ENCODE measurements at places on chromosomes 7 and 10.

DNA sequence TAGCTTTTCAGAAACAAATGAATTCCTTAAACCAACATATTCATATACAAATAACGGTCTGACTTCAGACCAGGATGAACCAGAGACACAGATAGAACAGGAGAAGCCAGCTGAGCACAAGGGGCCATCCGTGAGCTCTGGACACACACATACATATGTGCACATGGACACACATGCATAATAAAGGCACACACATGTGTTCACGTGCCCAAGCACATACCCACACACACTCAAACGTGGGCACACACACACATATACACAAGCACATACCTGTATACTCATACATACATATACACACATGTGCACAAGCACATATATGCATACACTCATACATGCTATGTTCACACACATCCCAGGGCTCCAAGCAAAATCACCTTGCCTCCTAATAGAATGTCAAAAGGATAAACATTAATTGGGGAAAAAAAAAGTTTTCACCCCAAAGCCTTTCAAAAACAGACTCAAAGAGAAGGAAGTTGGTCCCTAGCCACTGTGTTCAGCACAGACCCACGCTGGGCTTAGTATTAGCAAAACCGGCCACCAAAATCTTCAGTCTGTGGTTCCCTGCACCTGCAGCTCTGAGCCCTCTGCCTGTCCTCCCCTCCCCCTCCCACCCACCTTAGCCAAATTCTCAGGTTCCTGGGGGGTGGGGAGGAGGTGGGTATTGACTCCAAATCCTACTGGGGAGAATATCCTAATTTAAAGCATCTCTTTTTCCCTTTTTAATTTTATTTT, 100.4 kb upstream of the MACROH2A2 start:
- DNase-seq, result no peak

DNA sequence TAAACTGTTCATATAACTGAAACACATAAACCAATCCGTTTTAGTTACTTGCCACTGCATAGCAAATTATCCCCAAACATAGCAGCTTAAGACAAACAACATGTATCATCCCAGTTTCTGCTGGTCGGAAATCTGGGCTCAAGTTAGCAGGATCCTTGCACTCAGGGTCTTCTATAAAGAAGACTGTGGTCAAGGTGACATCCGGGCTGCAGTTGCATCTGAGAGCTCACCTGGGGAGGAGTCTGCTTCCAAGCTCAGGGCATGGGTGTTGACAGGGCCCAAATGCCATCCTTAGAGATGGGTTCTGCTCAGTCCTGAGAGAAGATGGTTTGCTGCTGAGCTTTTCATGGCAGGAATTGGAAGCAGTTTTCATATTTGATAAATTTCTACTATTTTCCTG, 431.2 kb downstream of the PAXIP1 start:
- DNase-seq, result no peak

- DNase-seq, result no peak
Measured at GRCh38 chr7:93030605-93031225, 87.1 kb downstream of the SAMD9 start.

DNA sequence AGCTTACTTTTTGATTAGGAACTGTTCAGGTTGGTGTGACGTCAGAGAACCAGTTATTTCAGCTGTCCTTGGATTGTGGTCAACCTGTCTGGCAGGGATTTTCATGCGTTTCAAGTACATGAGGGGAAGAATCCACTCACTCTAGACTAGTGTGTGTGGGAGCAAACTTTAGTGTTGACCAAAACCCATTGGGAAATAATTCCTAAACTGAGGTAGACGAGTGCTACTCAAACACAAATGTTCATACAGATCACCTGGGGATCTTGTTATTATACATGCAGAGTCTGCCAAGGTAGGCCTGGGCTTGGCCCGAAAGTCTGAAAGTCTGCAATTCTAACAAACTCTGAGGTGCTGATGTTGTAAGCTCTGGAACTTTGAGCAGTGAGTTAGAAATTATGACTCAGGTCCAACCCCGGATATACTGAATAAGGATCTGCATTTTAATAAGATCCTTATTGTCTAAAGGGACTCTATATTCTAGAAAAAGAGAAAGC, 111.1 kb upstream of the CREB5 start:
- DNase-seq, result no peak

DNA sequence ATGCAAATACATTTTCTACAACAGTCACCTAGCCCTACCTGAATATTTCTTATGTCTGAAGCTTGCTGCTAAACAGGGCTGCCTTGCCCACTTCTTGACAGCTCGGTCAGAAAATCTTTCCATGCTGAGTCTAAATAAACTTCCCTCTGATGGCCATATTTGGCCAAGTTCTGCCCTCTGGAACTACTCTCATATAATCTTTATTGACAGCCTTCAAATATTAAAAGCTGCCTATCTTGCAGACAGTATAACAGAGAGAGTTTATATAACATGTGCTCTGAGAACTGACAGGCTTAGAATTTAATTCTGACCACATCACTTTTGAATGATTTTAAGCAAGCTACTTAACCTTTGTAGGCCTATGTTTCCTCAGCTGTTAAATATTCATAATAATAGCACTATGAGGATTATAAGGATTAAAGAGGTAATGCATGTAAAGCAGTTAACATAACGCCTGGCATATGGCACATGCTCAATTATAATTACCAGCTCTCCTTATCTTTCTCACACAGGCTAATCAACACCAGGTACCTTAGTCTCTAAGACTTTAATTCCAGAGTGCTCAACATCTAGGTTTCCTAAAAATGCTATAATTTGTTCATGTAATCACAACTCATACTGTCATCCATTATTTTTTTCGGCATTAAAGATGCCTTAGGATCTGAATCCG, 334.1 kb downstream of the HPSE2 start:
- no peak for DNase-seq

DNA sequence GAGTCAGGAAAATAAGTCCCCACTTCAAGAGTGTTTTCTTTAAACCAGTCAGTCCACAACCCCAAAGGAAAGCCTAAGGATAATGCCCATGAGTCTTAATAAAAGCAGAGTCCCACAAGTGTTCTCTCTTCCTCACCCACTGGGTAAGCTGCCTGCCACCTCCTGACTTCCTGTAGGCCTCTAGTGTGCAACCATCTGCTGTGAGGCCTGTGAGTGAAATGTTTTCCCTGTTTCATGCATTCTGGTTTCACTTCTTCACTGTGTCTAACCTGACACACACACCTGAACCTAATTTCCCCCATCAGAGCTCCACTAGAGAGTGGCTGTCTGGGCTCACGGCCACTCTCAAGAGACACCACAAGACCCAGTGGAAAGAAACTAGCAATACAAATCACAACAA, 38.9 kb upstream of the GDF10 start:
- DNase-seq, result no peak

DNA sequence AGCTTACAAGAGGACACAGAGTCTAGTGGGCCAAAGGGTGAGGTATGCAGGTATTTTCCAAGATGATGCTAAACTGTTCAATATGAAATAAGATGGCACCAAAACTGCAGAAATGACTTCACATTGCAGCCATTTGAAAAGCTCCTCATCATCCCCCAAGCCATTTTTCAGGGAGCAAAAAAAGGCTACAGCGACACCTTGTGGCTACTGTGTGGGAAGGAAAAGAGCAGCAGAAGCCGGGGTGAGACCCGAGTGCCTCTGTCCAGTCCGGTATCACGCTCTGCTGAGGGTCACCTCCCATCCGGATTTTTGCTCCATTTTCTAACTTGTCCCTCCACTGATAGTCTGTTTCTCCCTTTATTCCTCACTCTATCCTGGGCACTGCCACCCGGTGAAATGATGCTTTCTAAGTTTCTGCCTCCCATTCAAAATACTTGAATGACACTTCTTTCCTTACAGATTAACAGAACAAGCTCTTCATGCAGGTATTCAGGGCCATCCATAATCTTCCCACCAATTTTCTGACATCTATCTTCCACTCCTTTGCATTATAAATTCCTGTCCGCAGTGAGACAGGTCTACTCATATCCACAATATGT, 220.2 kb downstream of the DGKI start:
- DNase-seq, result peak; percentile 25

DNA sequence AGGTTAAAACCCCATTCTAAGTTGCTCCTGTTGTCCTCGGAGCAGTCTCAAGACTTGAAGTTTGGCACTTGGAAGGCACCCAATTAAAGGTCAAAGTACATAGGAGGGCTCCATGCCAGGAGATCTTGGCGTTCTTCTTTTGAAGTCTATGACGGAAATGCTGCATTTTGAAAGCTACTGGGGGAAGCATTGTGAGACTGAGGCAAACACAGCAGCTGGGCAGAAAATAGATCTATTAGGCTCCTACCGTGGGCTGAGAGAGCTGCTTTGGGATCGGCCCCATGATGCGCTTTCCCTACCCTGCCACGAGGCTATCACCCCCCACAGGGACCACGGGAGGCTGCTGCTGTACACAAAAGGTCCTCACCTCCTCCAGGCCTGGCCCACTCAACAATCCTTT, 20.0 kb downstream of the KIAA1549 start:
- DNase-seq, result no peak

- no peak for DNase-seq
Measured at GRCh38 chr10:52443419-52444388, 129.6 kb downstream of the DKK1 start.

DNA sequence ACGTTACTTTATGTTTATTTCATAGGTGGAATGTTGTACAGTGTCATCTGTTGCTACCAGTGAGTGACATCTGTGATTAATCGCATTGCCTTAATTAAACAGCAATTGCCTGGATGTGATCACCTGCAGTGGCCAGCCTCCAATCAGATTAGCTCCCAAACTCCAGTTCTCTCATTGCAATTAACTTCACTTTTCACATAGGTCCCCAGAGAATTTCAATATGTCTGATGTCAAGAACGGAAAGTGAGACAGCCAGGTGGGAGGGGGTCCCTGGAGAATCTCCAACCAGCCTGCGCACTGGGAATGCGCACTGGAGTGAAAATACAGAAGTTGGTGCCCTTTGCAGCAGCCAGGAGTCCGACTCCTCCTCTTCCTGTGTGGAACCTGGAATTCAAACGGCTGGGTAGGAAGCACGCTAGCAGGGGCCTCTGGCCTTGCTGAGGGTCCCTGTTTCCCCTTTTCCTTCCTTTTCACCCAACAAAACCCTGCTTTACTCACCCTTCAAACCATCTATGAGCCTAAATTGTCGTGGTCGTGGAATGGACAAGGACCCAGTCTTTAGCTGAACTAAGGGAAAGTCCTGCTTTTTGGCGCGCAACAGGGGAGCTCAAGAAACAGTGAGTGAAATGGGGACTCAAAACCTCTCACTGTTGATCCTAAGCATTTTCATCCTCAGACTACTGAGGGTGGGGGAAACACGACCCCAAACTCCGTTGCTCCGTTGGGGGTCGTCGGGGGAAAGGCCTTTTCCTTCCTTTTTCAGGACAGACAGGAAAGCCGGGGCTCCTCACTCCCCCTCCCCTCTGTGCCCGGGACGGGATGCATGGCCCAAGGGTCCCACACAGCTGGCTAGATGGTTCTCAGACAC, 1355.5 kb upstream of the LRRTM3 start:
- no peak for DNase-seq

DNA sequence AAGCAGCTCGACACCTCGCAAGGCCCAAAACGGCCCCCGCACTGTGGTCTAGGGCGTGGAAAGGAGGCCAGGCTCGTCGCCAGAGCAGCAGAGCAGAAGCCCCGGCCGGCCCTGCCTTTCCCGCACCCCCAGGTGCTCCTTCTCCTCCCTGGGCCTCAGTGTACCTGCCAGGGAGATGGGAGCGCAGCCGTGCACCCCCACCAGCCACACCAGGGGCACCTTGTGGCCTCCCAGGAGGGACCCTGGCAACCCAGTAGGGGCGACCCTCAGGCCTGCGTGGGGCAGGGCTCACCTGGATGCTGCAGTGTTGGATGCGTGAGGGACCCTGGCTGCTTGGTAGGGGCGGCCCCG, 9.5 kb downstream of the PDGFA start:
- DNase-seq, result no peak

DNA sequence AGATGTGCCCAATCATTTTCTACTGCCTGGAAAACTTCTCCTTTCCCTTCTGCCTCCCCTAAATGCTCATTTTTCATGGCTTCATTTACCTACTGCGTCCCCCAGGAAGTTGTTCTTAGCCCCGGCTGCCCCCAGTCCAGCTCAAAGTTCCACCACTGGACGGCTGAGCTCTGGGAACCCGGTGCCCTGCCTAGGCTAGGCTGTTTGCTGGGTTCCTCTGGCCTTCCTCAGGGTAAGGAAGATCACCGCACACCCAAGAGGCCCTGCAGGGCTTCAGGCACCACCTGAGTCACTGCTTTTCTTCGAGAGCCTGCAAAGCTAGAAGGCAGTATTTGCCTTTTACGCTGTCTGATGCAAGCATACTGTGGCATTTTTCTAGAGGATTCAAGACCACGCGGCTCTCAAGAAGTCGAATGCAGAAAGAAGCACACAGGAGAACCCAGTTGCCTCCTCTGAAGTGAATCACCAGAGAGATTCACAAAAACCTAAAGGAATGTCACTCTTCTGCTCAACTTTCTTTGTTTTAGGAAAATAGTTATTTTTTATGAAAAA, 46.7 kb upstream of the ZMIZ1 start:
- no peak for DNase-seq

- no peak for DNase-seq
Measured at GRCh38 chr7:468681-469562, 50.7 kb downstream of the PDGFA start.

- no peak for DNase-seq
Measured at GRCh38 chr10:59847888-59848287, 58.5 kb downstream of the CCDC6 start.

- DNase-seq, result no peak
Measured at GRCh38 chr10:63286754-63287264, 153.7 kb downstream of the NRBF2 start.

DNA sequence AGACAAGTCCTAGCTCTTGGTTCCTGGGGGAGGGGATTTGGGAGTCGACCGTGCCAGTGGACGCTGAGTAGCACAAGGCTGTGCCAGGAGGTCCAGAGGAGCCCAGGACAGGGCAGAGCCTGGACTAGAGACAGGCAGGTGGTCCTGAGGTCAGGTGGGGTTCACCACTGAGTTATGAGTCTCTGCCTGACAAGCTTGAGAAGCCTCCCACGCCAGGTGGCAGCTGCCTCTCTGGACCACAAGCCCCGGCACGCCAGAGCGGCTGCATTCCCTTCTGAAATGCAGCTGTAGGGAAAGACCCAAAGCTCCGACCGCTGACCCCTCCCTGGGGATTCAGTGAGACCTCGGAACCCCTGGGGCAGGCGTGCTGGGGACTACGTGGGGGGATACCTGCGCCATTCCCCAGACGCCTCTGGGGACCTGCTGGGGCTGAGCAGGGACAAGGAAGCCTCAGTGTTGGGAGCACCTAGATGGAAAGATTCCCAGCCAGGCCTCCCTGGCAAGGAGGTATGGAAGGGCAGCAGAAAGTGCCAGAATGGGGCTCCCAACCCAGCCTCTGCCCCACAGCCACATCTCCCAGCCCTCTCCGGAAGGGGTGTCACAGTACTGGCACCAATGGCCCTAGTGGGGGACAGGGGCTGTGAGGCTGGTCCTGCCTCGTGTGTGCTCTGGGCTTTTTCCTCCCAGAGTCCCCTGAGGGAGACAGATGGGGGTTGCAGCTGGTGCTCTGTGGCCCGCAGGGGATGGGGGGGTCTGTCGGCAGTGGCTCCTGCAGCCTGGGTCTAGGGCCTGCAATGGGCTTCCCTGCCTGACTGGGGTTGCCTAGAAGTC, 29.0 kb downstream of the PDGFA start:
- no peak for DNase-seq

- no peak for DNase-seq
Measured at GRCh38 chr10:17744341-17744861, 7.6 kb upstream of the TMEM236 start.

GRCh38 chr10:13673156-13673555, 86.4 kb downstream of the PRPF18 start:
- DNase-seq, result no peak

GRCh38 chr10:62894156-62894555, 78.0 kb upstream of the EGR2 start:
- no peak for DNase-seq

GRCh38 chr10:60944058-60944909, at the start of gene RHOBTB1:
Gene RHOBTB1 (minus strand): TSS chr10:60944185. CDS start chr10:60911542, 32,643 bp downstream.
- DNase-seq, result peak; percentile 12

All from stimulated activated CD4-positive, alpha-beta T cell treated with anti-CD3 and anti-CD28 coated beads, TNF-alpha, amount 100 ng/mL, for 24 hours (primary cell).